ENCODE measurements at places on chromosomes 3 and 15. TPM values are rescaled to one million over a fixed set of nuclear protein-coding genes. Genes with fewer than 3 reads are reported as not detected.
A peak's percentile ranks its signal among the peaks of the same experiment; 100 is the strongest.

The PRRT3 gene
- total RNA-seq, result 3.8 TPM

The GABRB3 gene
- total RNA-seq, result 1.5 TPM

The TUSC7 gene
- total RNA-seq, result not detected

The CPN2 gene
- total RNA-seq, result not detected

The ISL2 gene
- 0.26 TPM for total RNA-seq

The AADAC gene
- total RNA-seq, result 0.77 TPM

The C3orf20 gene
- not detected for total RNA-seq

- DNase-seq, result peak; percentile 7
Measured at GRCh38 chr3:154193000-154193615, 71.9 kb downstream of the ARHGEF26 start.

DNA sequence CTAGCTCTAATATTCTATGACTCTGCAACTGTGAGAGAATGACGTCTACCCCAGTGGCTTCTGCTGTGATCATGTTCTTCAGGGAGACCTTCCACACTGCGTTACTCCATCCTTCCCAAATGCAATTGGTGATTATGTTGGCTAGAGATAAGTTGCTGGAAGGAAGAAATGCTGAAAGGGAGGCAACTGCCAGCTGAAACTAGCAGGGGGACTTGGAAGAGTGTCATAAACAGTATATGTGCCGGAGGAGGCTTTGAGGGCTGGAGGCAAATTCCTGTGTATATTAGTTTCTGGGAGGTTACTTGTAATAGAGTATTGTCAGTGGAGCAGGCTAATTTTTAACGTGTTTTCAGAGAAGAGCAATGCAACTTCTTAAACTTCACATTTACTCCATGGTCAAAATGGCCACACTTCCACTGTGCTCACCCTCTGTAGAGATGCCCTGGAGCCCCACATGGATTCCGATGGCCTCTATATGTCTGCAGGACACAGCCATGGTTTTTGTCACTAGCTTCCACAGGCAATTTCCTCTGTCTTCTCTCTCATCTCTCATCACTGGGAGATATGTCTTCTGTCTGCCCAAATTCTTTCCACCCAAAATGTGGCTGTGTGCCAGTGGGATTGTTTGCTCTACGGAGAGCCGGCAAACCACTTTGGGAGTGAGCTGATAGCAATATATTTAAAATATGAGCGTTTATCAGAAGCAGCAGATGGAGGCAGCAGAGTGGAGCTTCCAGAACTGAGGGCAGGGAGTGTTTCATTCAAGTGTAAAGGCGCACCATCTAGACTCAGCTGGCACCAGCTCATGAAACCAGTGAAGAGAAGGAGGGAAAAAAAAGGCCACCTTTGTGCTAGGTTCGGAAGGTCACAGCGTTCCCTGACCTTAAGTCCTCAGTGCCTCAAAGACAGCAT, 13.3 kb upstream of the CD47 start:
- DNase-seq, result peak; percentile 30

DNA sequence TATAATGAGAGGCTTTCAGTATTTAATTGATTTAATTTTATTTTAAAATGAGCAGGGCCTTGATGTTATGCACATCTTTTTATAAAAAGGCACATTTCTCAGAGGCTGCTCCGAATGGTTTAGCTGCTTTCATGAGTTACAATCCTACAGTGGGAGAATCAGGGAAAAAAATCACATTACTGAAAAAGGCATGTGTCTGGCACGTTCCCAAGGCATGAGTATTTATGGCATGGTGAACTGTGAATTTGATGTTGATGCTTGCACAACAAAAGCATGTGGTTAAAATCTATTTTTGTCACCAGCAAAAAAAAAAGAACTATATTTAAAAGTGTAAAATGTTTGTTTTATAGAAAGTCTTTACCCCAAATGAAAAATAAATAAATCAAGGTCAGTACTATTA, 485.2 kb upstream of the ROBO2 start:
- DNase-seq, result peak; percentile 69

- peak; percentile 5 for DNase-seq
Measured at GRCh38 chr3:193269343-193270028, 28.5 kb downstream of the PLAAT1 start.

- DNase-seq, result peak; percentile 80
Measured at GRCh38 chr3:8884630-8885290, 78.5 kb downstream of the RAD18 start.

DNA sequence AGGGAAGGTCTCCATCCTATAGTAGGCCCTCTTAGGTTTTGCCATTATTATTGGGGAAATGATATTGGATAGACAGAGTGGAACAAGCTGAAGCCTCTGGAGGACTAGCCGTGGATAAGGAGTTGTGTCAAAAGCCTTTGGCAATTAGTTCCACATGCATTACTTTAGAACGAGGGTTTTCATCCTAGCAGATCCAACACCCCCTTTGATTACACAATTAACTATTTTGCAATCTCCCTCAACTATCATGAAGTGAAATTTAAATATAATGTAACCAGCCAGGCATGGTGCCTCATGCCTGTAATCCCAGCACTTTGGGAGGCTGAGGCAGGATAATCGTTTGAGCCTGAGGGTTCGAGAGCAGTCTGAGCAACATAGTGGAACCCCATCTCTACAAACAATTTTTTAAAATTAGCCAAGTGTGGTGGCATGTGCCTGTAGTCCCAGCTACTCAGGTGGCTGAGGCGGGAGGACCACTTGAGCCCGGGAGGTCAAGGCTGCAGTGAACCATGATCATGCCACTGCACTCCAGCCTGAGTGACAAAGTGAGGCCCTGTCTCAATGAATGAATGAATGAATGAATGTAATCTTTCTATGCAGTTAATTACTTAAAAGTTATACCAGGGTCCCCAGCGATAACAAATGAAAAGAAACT, 56.8 kb downstream of the PXYLP1 start:
- no peak for DNase-seq

DNA sequence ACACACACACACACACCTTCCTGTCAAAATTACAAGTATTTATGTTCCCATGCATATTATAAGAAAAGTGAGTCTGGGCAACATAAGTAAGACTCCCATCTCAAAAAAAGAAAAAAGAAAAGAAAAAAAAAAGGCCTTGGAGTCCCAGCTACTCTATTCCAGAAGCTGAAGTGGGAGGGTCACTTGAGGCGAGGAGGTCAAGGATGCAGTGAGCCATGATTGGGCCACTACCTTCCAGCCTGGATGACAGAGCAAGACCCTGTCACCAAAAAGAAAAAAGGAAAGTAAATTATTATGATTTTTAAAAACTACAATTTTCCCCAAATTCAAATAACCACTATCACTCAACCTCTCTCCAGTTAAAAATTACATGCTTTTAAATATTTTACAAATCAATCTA, 113.1 kb downstream of the STAG1 start:
- no peak for DNase-seq

- peak; percentile 31 for DNase-seq
Measured at GRCh38 chr3:184380185-184380626, 352 bp downstream of the CHRD start.

- DNase-seq, result peak; percentile 23
Measured at GRCh38 chr3:131233900-131234668, 147.5 kb upstream of the NUDT16 start.

DNA sequence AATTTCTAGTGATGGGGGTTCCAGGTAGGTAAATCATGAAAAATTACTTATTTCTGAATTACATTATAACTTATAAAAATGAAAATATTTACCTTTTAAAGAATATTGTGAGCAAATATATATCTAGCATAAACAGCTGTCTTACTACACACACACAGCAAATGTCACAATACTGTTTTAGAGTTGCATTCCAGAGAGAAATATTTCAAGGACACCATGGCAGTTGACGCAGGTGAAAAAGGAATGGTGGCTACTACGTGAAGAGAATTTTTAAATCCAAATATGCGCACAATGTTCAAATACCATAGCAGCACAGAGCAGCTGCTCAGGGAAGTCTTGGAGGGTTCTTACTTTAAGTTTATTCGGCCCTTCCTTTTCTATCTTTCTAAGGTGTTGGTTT, 356.2 kb downstream of the CGGBP1 start:
- DNase-seq, result no peak

GRCh38 chr3:125125821-125126245, 70.0 kb upstream of the HEG1 start:
- DNase-seq, result peak; percentile 100

DNA sequence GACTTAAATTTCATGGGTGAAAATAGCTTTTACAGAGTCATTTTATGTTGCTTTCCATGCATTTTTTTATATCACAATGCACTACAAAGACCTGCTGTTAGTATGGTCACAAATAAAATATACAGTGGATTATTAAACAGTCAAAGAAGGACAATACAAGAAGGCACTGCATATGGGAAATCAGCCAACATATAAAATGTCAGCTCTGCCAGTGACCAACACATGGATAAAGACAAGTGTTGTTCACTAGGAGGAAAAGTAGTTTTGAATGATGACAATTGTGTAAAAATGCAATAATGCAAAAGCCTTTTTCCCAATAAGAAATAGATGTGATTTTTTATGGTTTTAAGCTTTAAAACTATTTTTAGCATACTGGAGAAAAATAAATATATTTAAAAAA, 425.3 kb upstream of the CBLB start:
- DNase-seq, result no peak

All from fibroblast of lung (primary cell).